ENCODE measurements at places on chromosomes 16 and 17.

DNA sequence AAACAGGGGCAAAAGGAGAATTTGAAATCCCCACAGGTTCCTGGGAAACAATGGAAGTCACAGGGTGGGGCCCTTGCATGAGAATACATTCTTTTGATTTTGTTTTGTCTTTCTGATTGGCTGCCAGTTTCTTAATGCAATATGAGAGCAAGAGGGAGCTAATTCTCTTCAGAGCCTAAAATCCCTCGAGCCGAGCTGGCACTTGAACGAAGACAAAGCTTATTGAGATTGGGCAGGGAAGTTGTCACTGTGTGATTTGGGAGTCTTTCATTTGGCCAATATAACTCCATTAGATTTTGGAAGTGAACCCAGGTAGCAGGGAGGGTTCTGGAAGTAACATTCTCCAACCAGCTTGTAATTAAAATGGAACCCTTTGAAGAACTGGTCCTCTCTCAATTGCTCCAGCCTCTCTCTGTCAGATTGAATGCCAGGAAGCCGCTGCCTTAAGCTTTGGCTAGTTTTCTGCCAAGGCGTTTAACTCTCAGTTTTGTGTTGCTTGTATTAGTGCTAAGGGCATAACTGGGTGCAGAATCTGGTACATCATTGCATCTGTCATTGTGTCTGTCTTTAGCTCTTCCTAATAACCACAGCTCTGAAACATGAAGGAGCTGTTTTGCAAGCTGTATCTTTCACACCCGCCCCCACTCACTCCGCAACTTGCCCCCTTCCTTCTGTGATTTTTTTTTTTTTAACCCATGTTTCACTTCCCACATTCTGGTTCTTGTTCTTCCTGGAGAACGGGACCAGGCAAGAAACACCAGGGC, 272.0 kb downstream of the MAF start:
- no peak for DNase-seq

DNA sequence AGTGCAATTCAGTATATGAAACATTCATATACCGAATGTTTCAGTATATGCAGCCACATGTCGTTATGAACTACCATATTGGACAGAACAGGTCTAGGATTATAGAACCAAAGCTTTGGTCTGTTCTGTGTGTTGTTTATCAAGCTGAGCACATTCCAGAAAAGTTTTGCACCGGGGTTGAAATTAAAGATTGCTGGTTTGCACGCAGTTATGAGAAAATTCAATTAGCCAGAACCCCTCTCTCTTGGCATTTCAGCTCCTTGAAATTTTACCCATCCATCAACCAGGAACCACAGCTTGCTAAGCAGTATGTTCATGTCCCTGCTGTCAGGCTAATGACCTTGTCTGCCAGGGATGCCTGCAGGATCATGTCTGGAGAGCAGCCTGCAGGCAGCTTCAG, 9.5 kb downstream of the KRT32 start:
- no peak for DNase-seq

GRCh38 chr17:50129728-50130558, at the start of gene SAMD14:
TSS of gene SAMD14 (minus strand) at chr17:50130160. CDS start at chr17:50124959, 5,201 bp downstream.
- no peak for DNase-seq

DNA sequence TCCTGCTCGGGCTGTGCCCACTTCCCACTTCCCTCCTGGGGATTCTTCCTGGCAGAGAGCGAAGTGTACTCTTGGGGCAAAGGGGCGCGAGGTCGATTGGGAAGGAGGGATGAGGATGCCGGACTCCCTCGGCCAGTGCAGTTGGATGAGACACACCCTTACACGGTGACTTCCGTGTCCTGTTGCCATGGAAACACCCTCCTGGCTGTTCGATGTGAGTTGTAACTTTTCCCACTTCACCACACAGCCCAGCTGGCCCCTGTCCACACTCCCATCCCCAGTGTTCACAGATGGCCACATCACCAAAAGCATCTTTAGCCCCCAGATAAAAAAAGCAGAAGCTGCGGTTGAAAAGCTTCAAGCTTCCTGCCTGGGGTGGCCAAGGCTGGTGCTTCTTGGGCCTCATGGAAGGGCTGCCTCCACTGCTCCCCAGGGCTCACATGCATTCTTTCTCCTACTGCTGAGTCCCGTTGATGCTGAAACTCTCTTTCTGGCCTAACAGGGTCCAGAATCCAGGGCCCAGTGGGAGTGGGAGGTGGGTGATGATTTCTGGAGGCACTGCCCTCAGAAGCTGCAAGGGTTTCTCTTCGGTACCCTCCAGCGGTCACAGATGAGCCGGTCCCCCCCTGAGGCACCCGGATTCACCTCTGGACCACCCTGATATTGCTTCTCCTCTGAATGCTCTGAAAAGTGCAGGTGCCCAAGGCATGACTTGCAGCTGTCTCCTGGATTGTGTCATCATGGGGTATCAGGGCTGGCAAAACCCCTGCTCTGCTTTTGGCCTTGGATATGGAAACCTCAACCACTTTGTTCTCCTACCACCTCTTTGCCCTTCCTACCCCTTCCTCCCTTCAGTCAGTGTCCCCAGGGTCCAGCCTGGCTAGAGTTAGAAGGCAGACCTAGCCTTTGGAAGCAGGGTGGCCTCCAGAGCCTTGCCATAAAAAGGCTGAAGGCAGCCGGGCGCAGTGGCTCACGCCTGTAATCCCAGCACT, 2.2 kb upstream of the TRAF4 start:
- no peak for DNase-seq

DNA sequence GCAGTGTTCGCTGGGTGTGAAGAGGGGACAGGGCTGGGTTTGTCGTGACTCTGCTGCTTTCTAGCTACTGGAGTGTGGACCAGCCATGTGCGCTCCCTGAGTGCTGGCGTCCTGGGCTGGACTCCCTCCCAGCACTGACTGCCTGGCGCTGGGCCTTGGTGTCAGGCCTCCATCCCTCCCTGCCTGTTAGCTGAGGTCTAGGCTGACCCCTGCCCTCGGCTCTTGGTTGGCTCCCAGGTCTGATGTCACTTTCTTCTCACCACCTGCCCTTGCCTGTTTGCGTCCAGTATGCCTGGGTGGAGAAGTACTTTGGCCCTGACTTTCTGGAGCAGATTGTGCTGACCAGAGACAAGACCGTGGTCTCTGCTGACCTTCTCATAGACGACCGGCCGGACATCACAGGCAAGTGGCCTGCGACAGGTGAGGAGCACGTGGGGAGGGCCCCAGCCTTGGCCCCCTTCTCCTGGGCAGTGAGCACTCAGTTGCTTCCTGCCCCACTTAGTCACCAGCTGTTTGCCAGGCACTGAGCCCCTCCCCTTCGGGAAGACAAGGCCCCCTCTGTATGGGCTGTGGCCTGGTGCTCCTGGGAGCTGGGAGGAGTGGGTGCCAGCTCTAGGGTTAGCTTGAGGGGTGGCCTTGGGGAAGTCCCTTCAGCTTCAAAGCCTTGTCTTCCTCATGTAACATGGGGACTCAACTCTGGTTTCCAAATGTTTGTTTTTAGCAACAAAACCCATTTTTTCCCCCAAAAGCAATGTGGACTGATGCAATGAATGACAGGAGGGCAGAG, 41.5 kb downstream of the NT5M start:
- no peak for DNase-seq

DNA sequence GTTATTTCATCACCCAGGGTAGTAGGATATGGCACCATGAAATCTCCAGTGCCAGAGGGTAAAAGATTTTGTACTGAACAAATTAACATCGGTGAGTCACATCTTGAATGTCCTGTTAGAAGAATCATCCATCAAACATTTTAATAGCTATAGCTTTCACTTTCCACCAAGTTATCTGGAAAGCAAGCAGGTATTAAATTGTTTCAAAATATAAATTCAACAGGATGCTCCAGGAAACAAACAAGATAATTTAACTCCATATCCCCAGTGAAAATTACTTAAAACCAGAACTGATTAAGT, 2.4 kb downstream of the VEZF1 start:
- no peak for DNase-seq

GRCh38 chr17:45307290-45308015, 9.4 kb downstream of the MAP3K14 start:
- no peak for DNase-seq

DNA sequence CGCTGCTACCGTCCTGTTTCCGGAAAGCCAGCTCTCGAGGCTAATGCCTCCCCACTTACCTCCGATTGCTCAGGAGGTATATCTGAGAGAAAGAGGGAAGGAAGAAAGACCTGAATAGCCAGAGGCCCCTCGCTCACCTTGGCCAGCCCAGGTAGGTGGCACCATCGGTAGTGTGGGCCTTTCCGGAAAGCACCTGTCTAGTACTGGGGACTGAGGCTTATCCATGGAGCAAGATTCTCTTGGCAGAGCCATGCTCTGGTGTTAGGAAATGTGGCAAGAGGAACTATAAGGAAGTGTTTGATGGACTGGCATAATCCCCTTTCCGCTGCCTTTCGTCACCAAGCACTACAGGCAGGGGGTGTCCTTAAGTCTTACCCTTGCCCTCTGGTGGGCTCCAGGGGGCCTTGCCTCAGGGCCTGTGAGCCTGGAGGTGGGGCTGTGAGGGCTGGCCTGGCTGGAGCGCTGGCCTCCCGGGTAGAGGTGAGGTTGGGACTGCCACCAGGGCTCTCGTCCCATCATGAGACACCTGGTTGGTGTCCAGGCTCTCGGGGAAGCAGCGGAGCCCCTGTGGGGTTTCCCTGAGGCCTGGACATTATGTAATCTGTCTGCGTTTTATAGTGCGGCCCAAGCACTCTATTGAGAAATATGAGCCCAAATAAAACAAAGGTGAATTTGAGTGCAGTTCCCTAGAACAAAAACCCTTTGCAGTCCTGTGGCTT, 2.9 kb downstream of the CMIP start:
- no peak for DNase-seq

- no peak for DNase-seq
These were observed 11.2 kb downstream of the TFAP4 start for GRCh38 chr16:4261557-4262172.

- peak; percentile 91 for DNase-seq
These were observed at the start of gene CAVIN1 for GRCh38 chr17:42422958-42423712. TSS of gene CAVIN1 (minus strand) at chr17:42423256. CDS start at chr17:42423097, 159 bp downstream.

- DNase-seq = no peak
These were observed 86.1 kb downstream of the ZFHX3 start for GRCh38 chr16:72961863-72962262.

- no peak for DNase-seq
These were observed 19.9 kb upstream of the PITPNM3 start for GRCh38 chr17:6576038-6576785.

DNA sequence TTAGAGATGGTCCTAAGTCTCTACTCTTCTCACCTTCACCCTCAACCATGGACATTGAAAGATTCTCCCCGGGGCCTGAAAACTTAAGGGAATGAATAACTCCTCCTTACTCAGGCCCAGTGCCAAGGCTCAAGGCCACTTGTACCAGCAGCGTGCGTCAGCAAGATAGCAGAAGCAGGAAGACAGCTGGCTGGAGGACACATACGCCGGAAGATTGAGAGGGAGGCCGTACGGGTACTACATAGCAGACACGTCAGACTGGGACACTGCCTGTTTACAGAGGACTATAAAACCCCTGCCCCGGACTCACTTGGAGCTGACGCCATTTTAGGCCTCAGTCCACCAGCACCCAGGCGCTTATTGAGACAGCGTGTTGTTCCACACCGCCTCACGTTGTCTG, 75.8 kb upstream of the MED13 start:
- no peak for DNase-seq

DNA sequence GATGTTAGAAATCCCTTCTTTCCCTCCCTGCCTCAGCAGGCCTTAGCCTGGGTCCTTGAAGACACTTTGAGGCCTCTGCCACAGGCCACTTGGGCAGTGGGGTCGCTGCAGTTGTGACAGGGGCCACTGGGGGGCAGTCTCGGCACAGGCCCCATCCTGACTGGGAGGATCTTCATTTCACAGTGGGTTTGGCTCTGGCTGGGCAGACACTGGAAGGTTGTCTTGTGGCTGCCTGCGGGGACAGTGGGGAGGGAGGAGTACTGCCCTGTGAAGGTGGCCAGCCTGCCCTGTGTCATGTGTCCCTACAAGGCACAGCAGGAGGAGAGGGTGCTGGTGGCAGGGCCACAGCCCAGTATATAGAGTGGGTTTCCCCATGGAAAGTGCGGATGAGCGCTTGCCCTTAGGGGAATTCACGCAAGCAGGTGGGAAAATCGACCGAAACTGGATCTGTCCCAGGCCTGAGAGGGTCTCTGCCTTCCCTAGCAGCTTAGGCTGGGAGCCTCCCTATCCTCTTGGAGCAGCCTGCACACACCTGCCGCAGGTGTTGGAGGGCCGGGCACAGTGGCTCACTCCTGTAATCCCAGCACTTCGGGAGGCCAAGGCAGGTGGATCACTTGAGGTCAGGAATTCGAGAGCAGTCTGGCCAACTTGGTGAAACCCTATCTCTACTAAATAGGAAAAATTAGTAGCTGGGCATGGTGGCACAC, 28.8 kb downstream of the GINS2 start:
- no peak for DNase-seq

DNA sequence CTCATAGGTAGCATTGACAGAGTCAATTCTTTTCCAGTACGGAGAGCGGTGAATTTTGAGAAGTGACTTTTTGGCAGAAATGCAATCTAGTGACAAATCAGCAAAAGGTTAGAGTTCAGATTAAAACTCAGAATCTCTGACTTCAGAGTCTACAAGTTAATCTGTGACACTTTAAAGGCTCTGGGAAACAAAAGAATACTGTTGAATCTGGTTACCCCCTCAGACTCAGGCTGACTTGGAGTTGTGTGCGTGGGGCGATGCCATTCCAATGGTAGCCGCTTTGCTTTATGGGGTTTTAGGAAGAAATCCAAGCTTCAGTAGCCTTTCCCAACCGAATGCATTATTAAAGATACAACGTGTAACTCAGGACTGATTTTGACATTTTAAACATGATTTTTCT, 118.2 kb downstream of the CDH13 start:
- DNase-seq = no peak

DNA sequence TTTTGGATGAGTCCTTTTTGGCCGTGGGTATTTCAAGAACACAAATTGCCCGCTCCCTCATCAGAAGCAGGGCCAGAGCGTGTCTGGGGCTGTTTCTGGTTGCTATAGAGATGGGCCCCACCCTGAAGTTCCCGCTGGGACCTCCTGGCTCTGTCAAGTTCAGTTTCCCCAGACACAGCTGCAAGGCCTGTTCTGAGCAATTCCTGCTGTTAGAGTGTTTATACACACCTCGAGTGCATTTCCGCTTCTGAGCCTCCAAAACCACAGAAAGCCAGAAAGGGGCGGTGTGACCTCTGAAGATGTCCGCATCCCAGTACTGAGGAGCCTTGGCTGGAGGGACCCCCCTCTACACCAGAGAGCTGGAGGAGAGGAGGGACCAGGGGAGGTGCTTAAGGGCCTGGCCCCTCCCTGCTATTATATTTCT, 9.3 kb upstream of the WBP2 start:
- DNase-seq = no peak

DNA sequence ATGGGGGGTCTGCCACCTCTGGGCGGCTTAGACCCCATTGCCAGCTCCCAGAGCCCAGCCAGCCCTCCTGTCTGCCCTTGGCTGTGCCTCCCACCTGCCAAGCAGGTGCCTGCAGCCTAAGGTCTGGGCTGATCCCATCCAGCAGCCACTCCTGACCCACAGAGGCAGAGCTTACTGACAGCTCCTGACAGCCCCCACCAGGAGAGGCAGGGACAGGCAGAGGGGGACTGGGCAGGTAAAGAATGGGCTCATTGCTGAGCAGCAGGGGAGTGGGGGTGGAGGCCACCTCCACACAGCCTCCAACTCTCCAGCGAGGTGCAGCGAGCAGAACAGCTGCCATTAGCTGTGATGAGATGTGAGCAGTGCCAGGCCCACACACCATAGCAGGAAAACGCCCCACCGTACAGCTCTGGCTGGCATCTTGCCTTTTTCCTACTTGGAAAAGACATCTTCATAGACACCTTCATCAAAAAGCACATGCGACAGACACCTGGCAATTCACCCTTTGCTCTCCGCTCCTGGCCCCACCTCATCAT, 164.4 kb downstream of the C16orf78 start:
- DNase-seq = peak; percentile 60

GRCh38 chr16:22886927-22887326, 73.0 kb downstream of the HS3ST2 start:
- no peak for DNase-seq

All from putamen (tissue), 1 donor.